ENCODE measurements at places on chromosomes 6 and 20. TPM values are rescaled to one million over a fixed set of nuclear protein-coding genes. Genes with fewer than 3 reads are reported as not detected.

DST gene
- 219 TPM for total RNA-seq

GRCh38 chr6:75275067-75275466 lies 9.5 kb downstream of the TMEM30A start:
- DNase-seq, result no peak

GRCh38 chr6:115630424-115631024 lies 430.2 kb downstream of the FRK start:
- DNase-seq, result no peak

DNA sequence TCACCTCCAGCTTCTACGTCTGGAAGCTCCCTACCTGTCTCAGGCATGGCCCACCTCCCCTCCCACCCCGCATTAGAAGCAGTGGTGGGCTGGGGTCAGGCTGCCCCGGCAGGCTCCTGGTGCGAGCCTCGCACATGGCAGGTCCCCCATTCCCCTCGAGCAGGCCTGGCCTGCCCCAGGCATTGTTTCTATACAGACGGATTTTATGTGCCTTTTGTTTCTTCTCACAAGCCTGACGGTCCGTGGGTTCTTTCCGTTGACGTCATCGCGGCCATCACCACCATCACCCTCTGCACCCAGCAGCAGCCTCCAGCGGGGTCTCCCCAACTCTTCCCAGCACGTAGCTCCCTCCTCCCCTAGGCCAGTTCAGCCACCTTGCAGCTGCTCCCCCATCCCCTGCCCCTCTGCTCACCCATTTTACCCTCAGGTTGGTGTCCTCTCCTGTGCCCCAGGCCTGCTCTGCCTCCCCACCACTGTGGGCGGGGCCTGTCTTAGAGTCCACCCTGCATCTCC lies 4.6 kb downstream of the CST7 start:
- DNase-seq, result no peak

Measured in gastrocnemius medialis (tissue), 4 donors.